ENCODE measurements at places on chromosomes 3 and 15. TPM values are rescaled to one million over a fixed set of nuclear protein-coding genes. Genes with fewer than 3 reads are reported as not detected.

Gene MASP1
- 0.07 TPM for total RNA-seq

- no peak for DNase-seq
These were observed 337.3 kb upstream of the ARRDC4 start for GRCh38 chr15:97623091-97623661.

DNA sequence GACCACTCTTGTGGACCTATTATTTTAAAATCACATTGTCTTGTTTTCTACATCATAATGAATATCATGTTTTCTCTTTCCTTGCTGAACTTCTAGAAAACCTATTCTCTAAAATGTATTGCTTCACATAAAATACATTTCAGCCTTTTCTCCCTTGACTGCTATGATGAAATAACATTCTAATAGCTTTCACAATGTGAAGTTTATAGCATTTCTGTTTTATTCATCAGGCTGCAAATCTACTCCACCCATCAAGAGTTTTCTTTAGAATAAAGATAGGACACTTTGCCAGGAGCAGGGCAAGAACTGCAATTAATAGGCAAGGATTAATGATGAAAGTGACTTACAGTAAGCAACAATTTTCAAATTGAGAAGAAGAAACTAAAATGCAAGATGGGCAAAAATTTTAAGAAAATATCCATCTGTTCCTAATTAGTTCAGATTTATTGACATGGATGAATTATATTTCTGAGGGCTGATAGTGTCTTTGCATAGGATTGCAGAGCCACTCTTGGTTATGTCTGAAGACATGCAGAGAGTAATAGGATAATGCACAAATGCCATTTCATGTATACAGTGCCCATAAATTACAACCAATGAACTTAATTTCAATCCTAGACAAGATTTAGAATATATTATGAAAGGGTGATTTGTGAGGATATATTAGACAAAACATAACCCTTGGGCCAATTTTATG is 21.7 kb downstream of the LEKR1 start:
- no peak for DNase-seq

DNA sequence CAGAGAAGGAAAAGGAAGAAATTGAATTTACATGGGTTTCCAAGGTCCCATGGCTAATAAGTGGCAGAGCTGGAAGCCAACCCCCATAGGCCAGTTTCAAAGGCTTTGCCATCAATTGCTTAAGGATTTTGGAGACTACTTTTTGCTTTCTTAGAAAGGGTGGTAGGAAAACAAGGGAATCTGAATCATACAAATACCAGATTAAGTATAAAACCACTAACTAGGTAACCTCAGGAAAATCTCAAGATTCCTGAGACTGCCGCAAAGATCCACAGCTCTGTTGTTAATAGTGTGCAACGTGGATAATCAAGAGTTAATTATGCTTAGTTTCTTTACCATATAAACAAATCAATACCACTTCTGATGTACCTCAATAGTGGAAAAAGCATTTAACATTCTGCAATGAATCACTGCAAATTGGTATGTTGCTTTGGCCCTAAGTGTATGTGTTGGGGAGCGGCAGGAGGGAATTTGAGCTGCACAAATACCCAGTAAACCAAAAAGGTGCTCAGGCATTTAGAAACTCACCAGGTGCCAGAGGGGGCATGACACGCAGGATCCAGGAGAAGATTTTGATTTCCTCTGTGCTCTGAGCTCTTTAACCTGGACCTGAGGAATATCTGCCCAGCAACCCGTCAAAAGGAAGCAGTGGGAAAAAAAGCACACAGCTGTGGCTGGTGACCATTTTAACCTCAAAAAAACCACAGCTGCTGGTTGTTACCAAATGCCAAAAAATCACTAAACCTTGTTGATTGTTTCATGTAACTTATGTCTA is 22.0 kb downstream of the AADAC start:
- DNase-seq, result no peak

DNA sequence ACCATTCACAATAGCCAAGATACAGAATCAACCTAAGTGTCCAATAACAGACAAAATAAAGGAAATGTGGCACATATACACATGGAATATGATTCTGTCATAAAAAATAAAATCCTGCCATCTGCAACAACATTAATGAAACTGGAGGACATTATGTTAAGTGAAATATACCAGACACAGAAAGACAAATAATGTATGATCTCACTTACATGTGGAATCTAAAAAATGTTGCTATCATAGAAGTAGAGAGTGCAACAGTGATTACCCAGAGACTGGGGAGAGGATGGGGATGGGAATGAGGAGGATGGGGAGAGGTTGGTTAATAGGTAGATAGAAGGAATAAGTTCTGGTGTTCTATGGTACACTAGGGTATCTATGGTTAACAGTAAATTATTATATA is 28.7 kb downstream of the MRPL3 start:
- no peak for DNase-seq

DNA sequence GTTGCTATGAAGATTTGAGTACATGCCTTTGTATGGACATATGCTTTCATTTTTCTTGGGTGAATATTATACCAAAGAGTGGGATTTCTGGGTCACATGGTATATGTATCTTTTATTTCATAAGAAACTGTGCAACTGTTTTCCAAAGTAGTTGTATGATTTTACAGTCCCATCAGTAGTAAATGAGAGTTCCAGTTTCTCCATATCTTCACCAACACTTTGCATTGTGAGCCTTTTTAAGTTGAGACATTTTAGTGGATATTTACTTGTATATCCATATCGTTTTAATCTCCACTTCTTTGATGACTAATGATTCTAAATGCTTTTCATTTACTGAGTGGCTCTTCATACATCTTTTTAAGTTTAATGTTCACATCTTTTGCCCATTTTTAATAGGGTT is 20.3 kb downstream of the MEF2A start:
- DNase-seq, result no peak

DNA sequence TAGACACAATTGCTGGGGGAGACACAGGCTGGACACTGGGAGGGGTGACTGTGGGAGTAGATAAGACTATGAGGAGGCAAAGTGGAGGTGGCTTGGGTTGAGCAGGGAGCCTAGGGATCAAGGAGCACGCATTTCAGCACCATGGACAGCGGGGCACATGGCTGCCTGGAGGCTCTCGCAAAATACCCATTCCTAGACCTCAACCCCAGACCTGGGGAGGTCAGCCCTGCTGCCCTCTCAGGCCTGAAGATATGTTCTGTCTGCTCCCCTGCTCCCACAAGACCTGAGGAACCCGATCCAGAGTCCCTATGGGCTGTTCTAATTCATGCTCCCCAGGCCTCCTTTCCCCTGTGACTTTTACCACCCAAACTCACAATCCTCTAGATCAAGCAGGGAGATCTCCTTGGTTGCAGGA is 16.0 kb upstream of the CPEB1 start:
- DNase-seq, result peak; percentile 48

DNA sequence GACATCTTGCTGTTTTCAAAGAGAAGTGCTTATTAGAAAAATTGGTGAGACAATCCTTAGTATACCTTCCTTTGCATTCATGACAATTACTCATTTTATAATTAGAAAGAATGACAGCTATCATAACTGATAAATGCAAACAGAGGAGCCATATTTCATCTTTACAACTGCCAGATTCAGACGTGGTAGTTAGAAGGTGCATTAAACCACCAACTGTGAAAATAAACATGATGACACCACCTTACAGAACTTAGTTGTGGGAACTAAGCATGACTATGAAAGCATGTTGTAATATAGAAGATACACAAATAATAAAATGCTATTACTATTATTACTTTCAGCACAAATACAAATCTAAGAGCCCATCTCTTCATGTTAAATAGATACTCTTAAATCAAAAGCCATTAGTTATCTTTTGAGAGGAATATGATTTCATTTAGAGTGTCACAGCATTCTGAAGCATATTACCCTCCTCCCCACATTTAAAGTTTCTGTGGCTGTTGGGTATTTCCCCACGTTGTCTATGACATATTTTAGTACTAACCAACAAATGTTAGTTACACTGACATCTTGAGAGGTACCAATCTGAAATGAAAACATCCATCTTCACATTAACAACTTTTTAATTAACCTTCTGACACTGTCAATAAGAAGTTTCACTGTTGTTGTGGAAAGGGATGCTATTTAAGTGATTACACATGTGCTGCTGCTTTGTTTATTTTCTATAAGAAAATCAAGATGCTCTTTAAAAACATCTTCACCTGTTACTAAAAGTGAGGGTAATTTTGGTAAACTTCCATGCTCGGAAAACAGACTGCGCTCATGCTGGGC is 163.8 kb downstream of the LSAMP start:
- no peak for DNase-seq

DNA sequence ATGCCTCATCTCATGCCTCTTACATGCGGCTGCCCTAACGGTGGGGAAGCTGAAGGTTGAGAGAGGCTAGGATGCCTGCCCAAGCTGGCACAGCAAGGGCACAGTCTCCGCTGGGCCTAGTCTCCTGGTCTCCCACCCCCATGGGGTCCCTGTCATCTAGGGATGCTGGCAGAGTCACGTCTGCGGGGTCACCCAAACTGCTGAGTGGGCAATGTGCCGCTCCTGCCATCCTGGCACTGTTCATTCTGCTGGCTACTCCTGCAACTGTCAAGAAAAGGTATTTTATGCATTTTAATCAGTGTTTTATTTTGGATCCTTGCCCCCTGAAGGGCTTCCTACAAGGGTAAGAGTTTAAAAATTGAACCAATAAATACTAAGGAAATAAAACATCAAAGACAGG is 12.8 kb downstream of the LINGO1 start:
- no peak for DNase-seq

Gene PLEKHO2
- 4.3 TPM for total RNA-seq

Gene SAMD7
- total RNA-seq, result not detected

GRCh38 chr3:111712294-111713167 is 117.4 kb upstream of the ZBED2 start:
- DNase-seq, result no peak

All from PC-3 (cell line).